ENCODE measurements at places on chromosomes 1 and 21.

GRCh38 chr21:21085206-21085605 is 87.0 kb downstream of the NCAM2 start:
- no peak for DNase-seq

- no peak for DNase-seq
Observed at GRCh38 chr1:176643536-176643935, 180.6 kb downstream of the PAPPA2 start.

DNA sequence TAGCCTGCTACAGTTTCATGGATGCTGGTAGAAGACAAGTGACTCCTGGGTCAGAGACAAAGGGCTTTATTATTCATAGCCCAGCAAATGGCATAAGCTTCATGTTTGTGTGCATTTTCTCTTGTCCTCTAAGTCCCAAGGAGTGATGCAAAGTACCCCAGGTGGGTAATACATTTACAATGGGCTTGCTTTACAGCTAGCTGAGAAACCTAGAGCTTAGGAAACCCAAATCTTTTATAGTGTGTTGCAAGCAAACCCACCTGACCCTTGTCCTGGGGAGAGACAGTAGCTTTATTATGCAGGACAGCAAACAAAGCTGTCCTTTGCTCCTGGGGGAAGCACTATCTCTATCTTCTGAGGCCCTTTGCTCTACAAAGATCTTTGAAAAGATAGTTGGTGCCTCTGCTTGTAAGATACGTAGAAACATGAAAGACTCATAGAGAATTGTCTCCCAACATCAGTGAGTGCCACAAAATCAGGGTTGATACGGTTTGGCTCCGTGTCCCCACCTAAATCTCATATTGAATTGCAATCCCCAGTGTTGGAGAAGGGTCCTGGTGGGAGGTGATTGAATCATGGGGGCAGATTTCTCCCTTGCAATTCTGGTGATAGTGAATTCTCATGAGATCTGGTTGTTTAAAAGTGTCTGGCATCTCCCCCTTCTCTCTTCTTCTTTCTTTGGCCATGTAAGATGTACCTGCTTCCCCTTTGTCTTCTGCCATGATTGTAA is 315.8 kb upstream of the USP24 start:
- no peak for DNase-seq

DNA sequence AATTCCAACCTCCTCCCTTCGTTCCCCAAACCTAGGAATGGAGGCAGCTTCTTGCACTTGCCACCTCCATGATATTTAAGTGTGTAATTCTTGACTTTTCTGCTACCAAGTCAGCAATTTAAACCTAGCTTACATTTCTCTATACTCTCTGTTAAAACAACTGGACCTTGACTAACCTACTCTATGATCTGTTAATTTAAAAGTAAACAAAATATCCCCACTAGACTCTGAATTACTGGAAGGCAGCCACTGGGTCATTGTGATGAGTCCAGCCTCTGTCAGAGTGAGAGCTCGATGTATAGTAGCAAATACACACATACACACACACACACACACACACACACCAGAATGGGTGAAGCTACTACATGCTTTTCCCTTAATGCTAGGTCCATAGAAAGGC is 40.0 kb upstream of the DHCR24 start:
- no peak for DNase-seq

DNA sequence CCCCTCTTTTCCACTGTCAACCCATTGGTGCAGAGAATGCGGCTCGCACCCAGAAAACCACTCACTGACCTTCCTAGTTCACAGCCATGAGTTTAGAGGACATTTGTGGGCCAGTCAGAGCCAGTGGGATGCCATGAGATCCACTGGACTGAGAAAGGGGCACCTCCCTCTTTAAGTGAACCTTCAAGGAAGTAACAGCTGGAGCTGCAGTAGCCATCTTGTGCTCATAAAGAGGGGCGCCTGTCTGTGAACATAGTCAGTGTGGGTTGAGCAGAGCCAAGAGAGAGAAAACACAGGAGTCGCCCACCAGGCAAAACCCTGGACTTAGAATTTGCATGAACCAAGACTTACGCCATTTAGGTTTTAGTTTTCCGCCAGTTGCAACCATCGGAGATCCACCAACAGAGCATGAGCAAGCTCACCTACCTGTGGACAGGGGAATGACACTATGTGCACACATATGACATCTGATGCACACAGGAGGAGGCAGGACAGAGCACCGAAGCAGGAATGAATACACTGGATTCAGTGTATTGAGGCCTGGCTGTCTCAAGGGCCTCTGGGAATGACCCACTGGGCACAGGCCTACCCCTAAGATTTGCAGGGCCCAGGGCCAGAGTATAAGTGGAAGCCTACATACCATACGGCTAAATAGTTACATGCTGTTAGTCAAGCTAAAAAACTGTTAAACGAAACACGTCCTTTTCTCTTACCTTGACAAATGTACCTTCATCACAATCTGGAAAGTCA is 151.6 kb downstream of the GRIK3 start:
- no peak for DNase-seq

Measured in neural crest cell (in vitro differentiated cells).